ENCODE measurements at places on chromosomes 5 and 9.

DNA sequence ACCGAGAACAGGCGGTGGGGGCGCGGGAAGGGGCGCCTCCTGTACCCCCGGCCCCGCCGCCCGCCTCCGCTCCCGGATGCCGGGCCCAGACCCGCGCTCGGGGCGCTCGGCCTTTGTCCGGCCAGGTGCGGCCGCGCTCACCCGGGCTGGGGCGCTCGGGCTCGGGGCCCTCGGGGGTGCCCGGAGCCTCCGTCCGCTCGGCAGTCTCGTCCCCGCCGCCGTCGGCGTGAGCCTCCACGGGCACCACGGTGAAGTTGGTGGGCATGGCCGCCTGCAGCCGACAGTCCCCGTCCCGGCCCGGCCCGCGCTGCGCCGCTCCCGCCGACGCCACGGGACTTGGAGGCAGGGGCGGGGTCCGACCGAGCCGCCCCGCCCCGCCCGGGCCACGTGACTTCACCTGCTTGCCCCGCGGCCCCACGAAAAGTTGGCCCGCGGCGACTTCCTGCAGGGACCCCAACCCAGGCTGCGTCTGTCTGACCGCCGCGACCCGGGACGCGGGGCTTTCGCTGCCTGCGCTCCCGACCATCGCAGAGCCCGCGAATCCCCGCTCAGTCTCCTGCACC is at the start of gene SLC12A7:
Gene SLC12A7 (minus strand): TSS at position 337 of the 563 bp plus-strand sequence. CDS start 72 bp downstream, at position 265.
- no peak for DNase-seq
- H3K27me3 ChIP-seq, result no peaks in the 10 kb centered on the region
- H3K27ac ChIP-seq, result peak within 1 kb of the TSS; percentile 88
- peaks cover 25% of the 10 kb centered on the region for H3K4me1 ChIP-seq
- H3K36me3 ChIP-seq, result no peaks in the 10 kb centered on the region

- no peaks in the 10 kb centered on the region for H3K36me3 ChIP-seq
- peaks cover 43% of the 10 kb centered on the region for H3K4me1 ChIP-seq
Observed at GRCh38 chr5:57693488-57694305, 211.1 kb upstream of the ACTBL2 start.

DNA sequence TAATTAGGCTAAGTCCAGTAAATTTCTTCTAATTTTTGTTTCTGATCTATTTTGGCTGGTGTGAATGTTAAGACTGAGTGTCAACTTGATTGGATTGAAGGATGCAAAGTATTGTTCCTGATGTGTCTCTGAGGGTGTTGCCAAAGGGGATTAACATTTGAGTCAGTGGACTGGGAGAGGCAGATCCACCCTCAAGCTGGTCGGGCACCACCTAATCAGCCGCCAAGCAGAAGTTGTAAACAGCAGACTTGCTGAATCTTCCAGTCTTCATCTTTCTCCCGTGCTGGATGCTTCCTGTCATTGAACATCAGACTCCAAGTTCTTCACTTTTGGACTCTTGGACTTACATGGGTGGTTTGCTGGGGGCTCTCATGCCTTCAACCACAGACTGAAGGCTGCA is 21.4 kb upstream of the MLLT3 start:
- no peaks in the 10 kb centered on the region for H3K36me3 ChIP-seq
- H3K4me1 ChIP-seq, result no peaks in the 10 kb centered on the region

DNA sequence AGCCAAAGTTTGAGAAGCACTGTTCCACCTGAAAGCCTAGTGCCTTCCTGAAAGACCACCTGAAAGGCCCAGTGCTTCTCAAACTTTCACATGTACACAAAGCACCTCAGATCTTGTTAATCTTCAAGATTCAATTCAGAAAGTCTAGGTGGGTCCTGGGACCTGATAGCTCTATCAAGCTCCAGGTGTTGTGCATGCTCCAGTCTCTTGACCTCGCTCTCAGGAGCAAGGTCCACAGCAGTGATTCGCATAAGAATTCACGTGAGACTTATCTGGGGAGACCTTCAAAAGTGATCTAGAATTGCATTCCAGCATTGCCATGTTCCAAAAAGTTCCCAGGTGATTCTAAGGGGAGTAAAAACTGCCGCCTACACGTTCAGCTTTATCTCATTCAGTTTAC is 102.1 kb downstream of the PIK3R1 start:
- H3K4me1 ChIP-seq, result peaks cover 11% of the 10 kb centered on the region
- H3K27me3 ChIP-seq, result no peaks in the 10 kb centered on the region
- H3K27ac ChIP-seq, result no peak overlapping the region
- H3K36me3 ChIP-seq, result no peaks in the 10 kb centered on the region

GRCh38 chr9:99105152-99106043 is 485 bp downstream of the TGFBR1 start:
- peak overlapping the region; percentile 82 for H3K27ac ChIP-seq
- peak overlapping the region; percentile 45 for H3K4me3 ChIP-seq
- peaks cover 6% of the 10 kb centered on the region for H3K4me1 ChIP-seq
- no peaks in the 10 kb centered on the region for H3K36me3 ChIP-seq

DNA sequence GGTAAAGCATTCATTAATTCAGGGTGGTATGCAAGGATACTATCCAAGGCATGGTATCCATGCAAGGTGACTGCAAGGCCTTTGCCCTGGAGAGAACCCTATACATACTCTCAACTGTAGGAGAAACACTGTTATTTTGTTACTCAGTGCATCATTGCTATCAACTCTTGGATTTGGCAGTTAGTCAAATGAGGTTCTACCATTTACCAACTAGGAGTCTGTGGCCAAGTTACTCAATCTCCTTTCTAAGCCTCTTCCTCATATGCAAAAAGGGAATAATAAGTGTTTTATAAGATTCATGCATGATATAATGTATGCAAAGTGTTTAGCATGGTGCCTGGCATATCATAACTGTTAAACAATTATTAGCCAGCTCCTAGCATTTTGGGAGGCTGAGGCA is 4.0 kb downstream of the PCDHGC3 start:
- DNase-seq, result no peak
- no peaks in the 10 kb centered on the region for H3K27me3 ChIP-seq
- H3K27ac ChIP-seq, result no peak overlapping the region
- H3K4me3 ChIP-seq, result no peak overlapping the region
- H3K36me3 ChIP-seq, result no peaks in the 10 kb centered on the region

DNA sequence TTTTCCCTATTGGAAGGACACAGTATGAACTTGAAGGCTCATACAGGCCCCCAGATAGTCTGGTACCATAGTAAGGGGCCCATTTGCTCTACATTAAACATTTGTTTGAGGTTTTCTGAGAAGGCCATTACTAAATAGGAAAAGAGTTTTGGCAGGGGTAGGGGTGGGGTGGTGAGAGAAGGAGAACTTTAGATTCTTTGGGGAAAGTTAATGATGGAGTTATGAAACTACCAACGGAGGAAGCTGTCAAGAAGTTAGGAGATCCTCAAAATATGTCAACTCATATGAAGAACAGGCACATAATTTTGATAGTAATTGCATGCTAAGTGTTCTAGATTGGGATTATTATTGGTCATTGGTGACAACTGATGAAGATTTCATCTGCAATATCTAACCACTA is 114.7 kb downstream of the TAF11L14 start:
- DNase-seq, result no peak
- H3K27ac ChIP-seq, result no peak overlapping the region

- H3K4me1 ChIP-seq, result peaks cover 16% of the 10 kb centered on the region
- H3K27ac ChIP-seq, result peak overlapping the region; percentile 71
- peak overlapping the region; percentile 80 for H3K4me3 ChIP-seq
- H3K27me3 ChIP-seq, result no peaks in the 10 kb centered on the region
- H3K36me3 ChIP-seq, result peaks cover 26% of the 10 kb centered on the region
Observed at GRCh38 chr9:131125038-131125287, 423 bp upstream of the NUP214 start.

DNA sequence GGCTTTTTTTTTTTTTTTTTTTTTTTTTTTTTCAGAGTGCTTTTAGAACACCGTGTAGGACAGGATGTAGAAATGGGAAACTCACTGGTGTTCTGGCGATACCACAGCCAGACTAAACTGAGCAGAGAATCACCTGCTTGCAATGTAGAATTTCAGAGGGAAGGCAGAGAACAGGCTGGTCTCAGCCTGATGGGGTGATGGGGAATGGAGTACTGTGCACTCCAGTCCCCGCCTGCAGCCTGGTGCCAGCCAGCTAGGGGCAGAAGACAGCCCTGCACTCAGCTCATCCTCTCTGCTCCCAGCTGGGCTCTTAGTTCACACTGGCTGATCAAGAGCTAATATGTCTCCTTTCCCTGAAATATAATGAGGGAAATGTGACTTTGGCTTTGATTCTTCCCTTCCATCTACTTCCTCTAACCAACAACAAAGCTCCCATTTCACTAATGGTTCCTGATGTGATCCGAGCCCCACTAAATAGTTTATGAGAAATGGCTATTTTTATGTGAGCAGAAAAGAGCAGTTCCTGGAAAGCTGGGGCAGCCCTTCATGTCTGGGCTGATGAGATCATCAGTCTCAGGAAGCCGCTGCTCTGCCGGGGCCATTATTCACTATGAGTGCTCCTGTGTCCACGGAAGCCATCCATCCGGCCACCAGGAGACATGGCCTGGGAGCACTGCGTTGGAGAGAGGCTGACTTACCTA is 209.7 kb downstream of the GADD45G start:
- H3K4me1 ChIP-seq, result peaks cover 30% of the 10 kb centered on the region
- no peaks in the 10 kb centered on the region for H3K36me3 ChIP-seq
- H3K27ac ChIP-seq, result peak overlapping the region; percentile 58
- no peak overlapping the region for H3K4me3 ChIP-seq
- no peaks in the 10 kb centered on the region for H3K27me3 ChIP-seq

- H3K27ac ChIP-seq, result no peak overlapping the region
- no peaks in the 10 kb centered on the region for H3K27me3 ChIP-seq
- H3K4me1 ChIP-seq, result no peaks in the 10 kb centered on the region
Observed at GRCh38 chr9:97966493-97966892, 16.6 kb upstream of the ANP32B start.

DNA sequence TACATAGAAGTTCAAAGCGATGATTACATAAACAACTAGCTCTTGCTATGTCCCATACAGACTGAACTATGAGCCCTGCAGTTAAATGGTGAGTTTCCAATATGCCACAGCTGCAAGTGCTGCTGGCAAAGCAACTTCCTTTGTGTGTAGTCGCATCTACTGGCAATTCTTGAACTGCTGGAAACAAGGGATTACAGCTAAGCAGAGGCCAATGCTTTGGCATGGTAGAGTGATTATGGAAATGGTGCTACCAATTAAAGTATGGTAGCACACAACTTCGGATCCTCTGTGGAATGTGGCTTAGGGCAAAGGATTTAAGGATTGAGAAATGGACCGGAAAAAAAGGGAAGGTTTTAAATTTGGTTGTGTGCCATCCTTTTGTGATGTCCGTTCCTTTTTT is 856.6 kb downstream of the MAT2B start:
- H3K27ac ChIP-seq, result no peak overlapping the region
- no peak overlapping the region for H3K4me3 ChIP-seq
- H3K36me3 ChIP-seq, result no peaks in the 10 kb centered on the region
- DNase-seq, result no peak
- H3K27me3 ChIP-seq, result no peaks in the 10 kb centered on the region
- no peaks in the 10 kb centered on the region for H3K4me1 ChIP-seq

DNA sequence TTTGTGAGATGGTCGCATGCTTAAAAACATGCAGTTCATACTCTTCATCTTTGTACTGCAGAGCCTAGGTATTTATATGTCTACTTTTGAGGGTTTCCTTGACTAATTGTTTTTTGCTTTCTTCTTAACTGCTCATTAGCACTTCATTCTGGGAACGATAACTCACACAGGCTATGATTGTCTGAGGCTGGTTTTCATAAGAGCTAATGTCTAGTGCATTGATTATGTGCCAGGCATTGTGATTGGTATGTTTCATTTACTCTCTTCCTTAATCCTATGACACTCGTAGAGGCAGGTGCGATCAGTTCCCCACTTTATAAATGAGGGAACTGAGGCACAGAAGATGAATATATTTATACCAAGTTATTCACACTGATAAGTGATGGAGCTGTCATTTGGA is 93.6 kb downstream of the INSYN2B start:
- no peak overlapping the region for H3K4me3 ChIP-seq
- no peaks in the 10 kb centered on the region for H3K4me1 ChIP-seq
- DNase-seq, result no peak
- H3K36me3 ChIP-seq, result no peaks in the 10 kb centered on the region
- H3K27me3 ChIP-seq, result no peaks in the 10 kb centered on the region

Measured in adrenal gland (tissue), 19 donors.